ENCODE measurements at places on chromosomes 7 and 10. TPM values are rescaled to one million over a fixed set of nuclear protein-coding genes. Genes with fewer than 3 reads are reported as not detected.

DNA sequence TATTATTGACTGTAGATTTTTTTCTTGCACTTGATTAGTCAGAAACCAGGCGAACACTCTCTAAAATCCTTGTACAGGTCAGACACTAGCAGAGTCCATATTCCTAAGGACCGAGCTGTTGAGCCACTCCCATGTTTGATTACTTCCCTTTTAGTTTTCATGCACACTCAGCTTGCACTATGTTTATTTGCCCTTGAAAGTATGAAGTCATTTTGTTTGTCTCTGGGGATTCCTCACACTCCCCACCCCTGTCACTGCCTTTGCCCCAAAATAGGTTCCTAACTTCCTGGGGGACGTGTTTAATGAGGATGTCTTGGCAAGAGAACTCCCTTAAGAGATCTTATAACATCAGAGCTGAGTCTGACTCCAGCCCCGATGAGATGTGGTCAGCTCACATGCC is 182.1 kb downstream of the EVX1 start:
- DNase-seq: peak; percentile 50

DNA sequence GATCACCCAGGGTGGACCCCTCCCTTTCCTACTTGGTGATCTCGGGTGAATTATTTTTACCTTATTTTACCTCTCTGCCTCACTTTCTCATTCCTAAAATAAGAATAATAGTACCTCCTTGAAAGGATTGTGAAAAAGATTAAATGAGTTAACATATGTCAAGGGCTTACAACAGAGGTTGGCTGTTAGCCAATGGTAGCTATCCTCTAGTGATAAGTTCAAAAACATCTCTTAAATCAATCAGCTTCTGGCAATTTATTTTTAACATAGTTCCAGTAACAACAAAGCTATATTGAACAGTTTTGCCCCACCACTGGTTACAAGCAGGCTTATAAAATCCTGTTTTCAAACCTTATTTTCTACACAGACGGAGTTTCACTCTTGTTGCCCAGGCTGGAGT is 45.4 kb downstream of the TMEM168 start:
- DNase-seq: no peak

DNA sequence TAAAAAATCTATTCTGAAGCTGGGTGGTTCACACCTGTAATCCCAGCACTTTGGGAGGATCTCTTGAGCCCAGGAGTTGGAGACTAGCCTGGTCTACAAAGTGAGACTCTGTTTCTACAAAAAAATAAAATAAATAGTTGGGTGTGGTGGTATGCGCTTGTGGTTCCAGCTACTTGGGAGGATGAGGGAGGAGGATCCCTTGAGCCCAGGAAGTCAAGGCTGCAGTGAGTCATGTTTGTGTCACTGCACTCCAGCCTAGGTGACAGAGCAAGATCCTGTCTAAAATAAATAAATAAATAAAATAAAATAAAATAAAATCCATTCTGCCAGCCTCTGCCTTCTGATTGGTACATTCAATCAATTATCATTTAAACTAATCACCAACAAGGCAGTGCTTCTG is 17.5 kb downstream of the ZNF33A start:
- no peak for DNase-seq

Gene PPP1R17
- not detected for total RNA-seq

Gene FZD1
- 6.6 TPM for total RNA-seq

Gene HMX3
- 3.4 TPM for total RNA-seq

Gene OPN4
- total RNA-seq: not detected
